ENCODE measurements at places on chromosomes 3 and 15. TPM values are rescaled to one million over a fixed set of nuclear protein-coding genes. Genes with fewer than 3 reads are reported as not detected.

DNA sequence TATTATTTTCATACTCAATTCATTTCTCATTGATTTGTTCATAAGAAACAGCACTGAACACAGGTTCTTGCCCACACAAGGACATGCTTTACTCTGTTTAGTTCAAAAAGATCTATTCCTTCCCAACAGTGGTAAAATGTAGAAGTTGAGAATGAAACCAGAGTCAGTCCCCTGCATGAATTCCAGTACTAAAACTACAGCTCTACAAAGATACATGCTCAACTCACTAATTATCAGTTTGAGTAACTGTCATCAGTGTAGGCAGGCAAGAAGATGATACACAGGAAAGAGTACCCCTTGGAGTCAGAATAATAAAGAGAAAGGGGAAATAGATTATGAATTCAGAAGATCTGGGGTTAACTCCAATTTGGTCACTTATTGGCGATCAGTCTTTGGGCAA lies 43.2 kb downstream of the NR2E3 start:
- no peak for DNase-seq
- H3K27me3 ChIP-seq: no peaks in the 10 kb centered on the region
- no peak overlapping the region for H3K27ac ChIP-seq

GRCh38 chr3:52854013-52854412 lies 19.2 kb upstream of the MUSTN1 start:
- no peak overlapping the region for H3K4me3 ChIP-seq
- no peak for DNase-seq
- H3K27ac ChIP-seq: no peak overlapping the region
- H3K36me3 ChIP-seq: peaks cover 3% of the 10 kb centered on the region
- no peaks in the 10 kb centered on the region for H3K4me1 ChIP-seq
- H3K27me3 ChIP-seq: no peaks in the 10 kb centered on the region

DNA sequence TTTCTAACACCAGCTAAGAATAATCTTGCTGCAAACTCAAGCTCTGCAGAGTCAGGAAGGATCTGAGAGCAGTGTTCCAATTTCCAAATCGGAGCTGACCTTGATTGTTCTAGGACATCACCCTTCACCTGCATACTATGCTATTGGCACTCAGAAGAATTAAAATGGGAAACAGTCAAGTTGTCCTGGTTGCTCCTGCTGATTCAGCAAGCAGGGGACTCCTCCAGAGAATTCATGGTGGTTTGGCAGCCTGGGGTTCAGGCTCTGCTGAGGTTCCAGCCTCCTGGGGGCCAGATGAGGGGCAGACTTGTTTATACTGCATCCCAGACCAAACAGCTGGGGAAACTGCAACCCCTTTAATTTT lies 213.7 kb upstream of the ADAMTS9 start:
- H3K36me3 ChIP-seq: no peaks in the 10 kb centered on the region
- H3K4me3 ChIP-seq: no peak overlapping the region
- H3K4me1 ChIP-seq: peaks cover 3% of the 10 kb centered on the region
- peak overlapping the region; percentile 32 for H3K27ac ChIP-seq
- H3K27me3 ChIP-seq: no peaks in the 10 kb centered on the region
- no peak for DNase-seq

GRCh38 chr3:14274612-14274936 lies 96.0 kb downstream of the LSM3 start:
- H3K4me3 ChIP-seq: no peak overlapping the region
- no peaks in the 10 kb centered on the region for H3K4me1 ChIP-seq
- DNase-seq: no peak
- no peaks in the 10 kb centered on the region for H3K27me3 ChIP-seq
- no peak overlapping the region for H3K27ac ChIP-seq
- H3K36me3 ChIP-seq: no peaks in the 10 kb centered on the region

DNA sequence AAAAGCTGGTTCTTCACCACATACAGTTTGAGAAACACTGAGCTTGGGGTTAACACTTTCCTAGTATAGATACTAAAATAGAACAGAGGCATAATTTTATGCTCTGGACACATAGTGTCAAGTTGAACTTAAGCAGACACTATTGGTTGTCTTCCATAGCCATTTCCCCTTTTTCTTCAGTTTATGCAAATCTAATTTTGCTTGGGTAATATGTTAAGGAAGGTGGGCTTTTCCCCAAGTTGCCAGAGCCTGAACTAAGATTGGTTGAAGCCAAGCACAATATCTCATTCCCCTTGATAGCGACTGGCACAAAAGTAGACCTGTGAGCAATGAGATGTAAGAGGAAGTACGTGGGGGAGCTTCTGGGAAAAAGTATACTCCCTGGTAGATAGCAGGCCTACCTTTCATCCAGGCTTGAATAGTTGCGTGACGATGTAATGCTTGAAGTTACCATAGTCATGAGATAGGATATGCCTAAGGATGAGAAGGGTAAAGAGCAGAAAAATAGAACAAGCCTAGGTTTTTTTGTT lies 4.5 kb upstream of the POPDC2 start:
- H3K27ac ChIP-seq: no peak overlapping the region
- no peak for DNase-seq
- no peaks in the 10 kb centered on the region for H3K36me3 ChIP-seq
- no peak overlapping the region for H3K4me3 ChIP-seq
- no peaks in the 10 kb centered on the region for H3K27me3 ChIP-seq
- H3K4me1 ChIP-seq: peaks cover 4% of the 10 kb centered on the region

GRCh38 chr3:113736548-113737089 lies 9.4 kb downstream of the NAA50 start:
- no peaks in the 10 kb centered on the region for H3K4me1 ChIP-seq
- H3K4me3 ChIP-seq: no peak overlapping the region
- no peak overlapping the region for H3K27ac ChIP-seq
- DNase-seq: no peak
- H3K27me3 ChIP-seq: no peaks in the 10 kb centered on the region
- H3K36me3 ChIP-seq: no peaks in the 10 kb centered on the region

- no peak overlapping the region for H3K27ac ChIP-seq
- H3K4me1 ChIP-seq: no peaks in the 10 kb centered on the region
- no peaks in the 10 kb centered on the region for H3K36me3 ChIP-seq
- no peak overlapping the region for H3K4me3 ChIP-seq
These were observed 7.8 kb downstream of the GP9 start for GRCh38 chr3:129068291-129068886.

GRCh38 chr3:192275741-192276355 lies 451.5 kb downstream of the FGF12 start:
- no peaks in the 10 kb centered on the region for H3K36me3 ChIP-seq
- H3K27ac ChIP-seq: no peak overlapping the region
- H3K4me1 ChIP-seq: no peaks in the 10 kb centered on the region
- H3K27me3 ChIP-seq: no peaks in the 10 kb centered on the region
- H3K4me3 ChIP-seq: no peak overlapping the region

DNA sequence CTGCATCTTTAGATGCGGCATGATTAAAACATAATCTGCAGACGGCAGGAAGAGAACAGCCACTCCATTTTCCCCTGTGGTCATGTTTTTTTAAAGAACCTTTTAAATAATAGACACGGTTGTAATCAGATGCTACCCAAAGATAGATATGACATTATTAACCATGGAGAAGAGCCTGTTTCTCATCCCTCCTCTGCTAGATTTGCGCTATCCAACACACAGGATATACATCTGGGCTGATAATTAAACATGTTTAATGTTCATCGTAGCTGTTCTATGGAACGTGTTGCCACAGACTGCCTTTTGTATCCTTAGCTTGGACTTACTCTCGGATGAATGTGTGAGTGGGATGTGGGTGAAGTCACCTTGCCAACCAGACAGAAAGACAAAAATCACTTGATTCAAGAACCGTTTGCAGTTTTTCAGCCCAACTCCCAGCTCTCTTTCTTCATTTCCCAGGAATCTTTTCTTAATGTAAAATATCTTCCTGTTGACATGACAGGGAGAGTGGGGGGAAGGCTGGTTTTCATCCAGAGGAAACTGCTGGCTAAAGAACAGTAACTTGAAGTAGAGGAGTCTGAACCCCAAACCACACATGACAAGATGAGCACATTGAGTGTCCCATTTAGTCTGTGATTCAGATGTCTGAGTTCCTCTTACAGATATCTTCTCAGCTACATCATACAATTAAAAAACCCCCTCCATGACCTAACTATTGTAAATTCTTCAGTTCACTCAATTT lies 118.6 kb upstream of the PRICKLE2 start:
- no peak overlapping the region for H3K4me3 ChIP-seq
- no peaks in the 10 kb centered on the region for H3K27me3 ChIP-seq
- no peak for DNase-seq

DNA sequence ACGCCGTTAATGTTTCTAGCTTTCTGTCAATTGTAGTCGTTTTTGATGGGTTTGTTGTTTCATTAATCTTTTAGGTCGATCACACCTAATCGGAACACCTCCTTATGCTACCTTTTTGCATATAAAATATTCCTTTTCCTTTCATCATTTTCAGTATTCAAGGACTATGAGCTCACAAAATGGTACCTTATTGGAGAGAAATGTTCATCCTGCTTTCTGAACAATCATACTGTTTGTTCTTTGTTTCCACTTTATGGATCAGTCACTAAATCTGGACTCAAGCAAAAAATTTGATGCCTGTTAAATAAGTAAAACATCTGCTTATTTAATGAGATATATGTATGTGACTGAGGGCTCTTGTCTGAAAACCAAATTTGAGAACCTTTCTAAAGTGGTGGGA lies 1.1 kb downstream of the KIF15 start:
- no peaks in the 10 kb centered on the region for H3K4me1 ChIP-seq
- no peaks in the 10 kb centered on the region for H3K27me3 ChIP-seq
- no peak overlapping the region for H3K4me3 ChIP-seq

DNA sequence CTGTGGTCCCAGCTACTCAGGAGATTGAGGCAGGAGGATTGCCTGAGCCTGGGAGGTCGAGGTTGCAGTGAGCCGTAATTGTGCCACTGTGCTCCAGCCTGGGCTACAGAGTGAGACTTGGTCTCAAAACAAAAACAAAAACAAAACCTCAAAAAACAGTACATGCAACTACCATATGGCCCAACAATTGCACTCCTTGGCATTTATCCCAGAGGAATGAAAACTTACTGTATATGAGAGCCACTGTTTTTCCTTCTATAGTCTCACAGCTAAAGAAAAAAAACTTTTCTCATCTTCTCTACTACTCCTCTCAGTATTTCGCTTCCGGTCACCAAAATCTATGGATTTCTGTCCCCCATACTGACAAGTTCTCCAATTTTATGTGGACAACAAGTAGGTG lies 84.3 kb downstream of the FLNB start:
- H3K27me3 ChIP-seq: no peaks in the 10 kb centered on the region
- DNase-seq: no peak
- peaks cover 1% of the 10 kb centered on the region for H3K36me3 ChIP-seq
- H3K4me3 ChIP-seq: no peak overlapping the region

DNA sequence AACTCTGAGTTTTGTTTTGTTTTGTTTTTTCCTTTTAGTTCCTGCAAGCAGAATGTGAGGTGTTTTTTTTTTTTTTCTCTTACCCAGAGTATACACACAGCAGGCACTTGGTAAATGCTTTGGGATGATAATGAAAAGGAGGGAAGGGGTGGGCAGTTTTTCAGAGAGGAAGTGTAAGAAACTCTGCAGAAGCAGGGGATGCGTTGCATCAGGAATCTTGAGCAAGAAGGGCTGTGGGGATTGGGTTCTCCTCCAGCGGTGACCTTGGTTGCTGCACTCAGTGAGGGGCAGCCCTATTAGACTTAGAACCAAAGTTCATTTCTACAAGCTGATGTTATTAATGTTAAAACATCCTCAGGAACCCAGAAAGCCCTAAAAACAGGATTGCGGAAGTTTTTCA lies 32.2 kb upstream of the TMEM158 start:
- DNase-seq: no peak
- H3K4me1 ChIP-seq: no peaks in the 10 kb centered on the region
- H3K36me3 ChIP-seq: no peaks in the 10 kb centered on the region
- no peaks in the 10 kb centered on the region for H3K27me3 ChIP-seq
- H3K27ac ChIP-seq: no peak overlapping the region

DNA sequence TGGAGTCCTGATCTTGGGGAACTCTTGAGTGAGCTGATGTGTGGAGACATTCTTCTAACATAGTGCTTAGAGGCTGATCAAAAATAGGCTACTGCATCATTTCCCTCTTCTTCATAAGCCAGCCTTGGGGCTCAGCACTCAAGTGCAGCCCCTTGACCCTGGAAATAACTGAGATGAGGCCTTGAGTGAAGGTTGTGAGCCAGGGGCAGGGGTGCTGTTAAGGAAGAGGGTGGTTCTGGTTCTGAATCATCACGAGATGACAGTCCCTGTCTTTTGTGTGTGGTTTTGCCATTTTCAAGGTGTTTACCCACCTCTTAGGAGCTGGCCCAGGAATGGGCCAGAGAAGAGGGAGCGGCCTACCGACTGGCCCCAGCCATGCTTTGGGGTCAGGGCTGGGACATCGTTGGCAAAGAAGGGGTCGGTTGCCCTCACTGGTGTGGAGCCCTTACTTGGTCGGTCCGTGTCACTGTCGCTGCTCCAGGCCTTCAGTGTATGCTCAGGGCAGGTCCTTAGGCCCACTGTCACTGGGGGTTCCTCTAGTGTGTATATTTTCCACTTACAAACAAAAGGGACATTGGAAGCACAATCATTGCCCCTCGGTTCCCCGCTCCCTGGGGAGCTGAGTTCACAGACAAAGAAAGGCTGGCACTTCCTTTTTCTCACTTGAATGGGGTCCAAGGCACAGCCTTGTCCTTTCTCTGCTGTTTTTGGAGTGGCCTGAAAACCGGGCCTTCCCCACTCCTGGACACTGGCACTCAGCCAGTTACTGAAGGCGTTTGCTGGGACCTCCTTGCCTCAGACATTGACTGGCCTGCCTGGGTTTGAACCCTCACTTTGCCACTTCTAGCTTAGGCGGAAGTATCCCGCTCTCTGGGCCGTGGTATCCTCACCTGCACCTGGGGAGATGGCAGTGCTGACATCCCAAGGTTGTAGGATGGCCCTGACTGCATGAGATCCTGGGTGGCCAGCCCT lies 46.6 kb downstream of the SLC6A6 start:
- no peak overlapping the region for H3K27ac ChIP-seq
- H3K36me3 ChIP-seq: peaks cover 5% of the 10 kb centered on the region
- DNase-seq: no peak
- no peak overlapping the region for H3K4me3 ChIP-seq
- no peaks in the 10 kb centered on the region for H3K4me1 ChIP-seq
- no peaks in the 10 kb centered on the region for H3K27me3 ChIP-seq

- no peak overlapping the region for H3K27ac ChIP-seq
- no peaks in the 10 kb centered on the region for H3K36me3 ChIP-seq
- DNase-seq: no peak
- no peak overlapping the region for H3K4me3 ChIP-seq
- no peaks in the 10 kb centered on the region for H3K4me1 ChIP-seq
These were observed 4.9 kb downstream of the MNS1 start for GRCh38 chr15:56460071-56460470.

DNA sequence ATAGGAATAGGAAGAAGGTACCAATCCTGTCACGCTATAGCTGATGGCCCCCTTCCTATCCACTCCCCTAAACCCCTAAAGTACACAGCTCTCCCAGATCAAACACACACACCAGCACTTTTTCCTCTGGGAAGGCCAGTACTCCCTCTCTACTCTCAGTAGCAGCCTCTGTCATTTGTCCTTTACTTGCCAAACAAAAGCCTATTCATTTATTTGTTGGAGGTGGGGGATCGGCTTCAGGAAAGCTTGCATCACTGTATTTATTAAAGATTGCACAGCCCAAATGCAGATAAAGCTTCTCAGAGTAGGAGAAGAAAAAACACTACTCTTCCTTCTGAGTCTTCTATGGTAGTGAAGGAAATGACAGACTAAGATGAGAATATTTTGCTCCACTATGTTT lies 429.7 kb upstream of the RASGRP1 start:
- no peak overlapping the region for H3K4me3 ChIP-seq
- H3K4me1 ChIP-seq: no peaks in the 10 kb centered on the region
- H3K27me3 ChIP-seq: no peaks in the 10 kb centered on the region
- no peak overlapping the region for H3K27ac ChIP-seq
- DNase-seq: no peak
- H3K36me3 ChIP-seq: no peaks in the 10 kb centered on the region

The C3orf18 gene
- 8.8 TPM for total RNA-seq

The SPINK8 gene
- not detected for total RNA-seq

The CCR1 gene
- 13.9 TPM for total RNA-seq

The USP13 gene
- total RNA-seq: 6.9 TPM

The GRK7 gene
- total RNA-seq: not detected

The PP2D1 gene
- total RNA-seq: not detected

The GPR176 gene
- total RNA-seq: 27.2 TPM

The CADPS gene
- 0.99 TPM for total RNA-seq

The HES1 gene
- total RNA-seq: 37.8 TPM
